ENCODE measurements at places on chromosomes 6 and 20. TPM values are rescaled to one million over a fixed set of nuclear protein-coding genes. Genes with fewer than 3 reads are reported as not detected.

Gene ADAM33
- total RNA-seq = 109 TPM

Gene KHDC1L
- total RNA-seq = not detected

Gene ADGRF5
- 18.7 TPM for total RNA-seq

Gene CLPSL1
- not detected for total RNA-seq

Gene CNKSR3
- 7.4 TPM for total RNA-seq

Gene ZC3H12D
- total RNA-seq = not detected

Gene BEND6
- 0.58 TPM for total RNA-seq

Gene SCRT2
- total RNA-seq = not detected

Gene ZFP57
- total RNA-seq = not detected

Gene TCP11
- not detected for total RNA-seq

Gene SEL1L2
- 2.2 TPM for total RNA-seq

Gene PPP1R3G
- total RNA-seq = not detected

Gene RAET1E
- not detected for total RNA-seq

Gene CALHM6
- total RNA-seq = 8.7 TPM

Gene NHLRC1
- 1.1 TPM for total RNA-seq

Gene RAD21L1
- not detected for total RNA-seq

Gene REV3L
- total RNA-seq = 11.9 TPM

Gene OXT
- total RNA-seq = not detected

Gene HDGFL1
- total RNA-seq = not detected

Gene FOXS1
- not detected for total RNA-seq

Gene PDYN
- not detected for total RNA-seq

Gene ITPR3
- total RNA-seq = 105 TPM
